ENCODE measurements at places on chromosomes 2 and 18.
A peak's percentile ranks its signal among the peaks of the same experiment; 100 is the strongest.

- DNase-seq, result no peak
Measured at GRCh38 chr18:33184175-33184574, 256.3 kb downstream of the CCDC178 start.

- DNase-seq, result peak; percentile 43
Measured at GRCh38 chr18:11689669-11690565, 853 bp downstream of the GNAL start.

GRCh38 chr2:104468846-104469245 lies 385.1 kb upstream of the POU3F3 start:
- no peak for DNase-seq

GRCh38 chr2:173872714-173873113 lies 92.5 kb downstream of the SP3 start:
- DNase-seq, result no peak

DNA sequence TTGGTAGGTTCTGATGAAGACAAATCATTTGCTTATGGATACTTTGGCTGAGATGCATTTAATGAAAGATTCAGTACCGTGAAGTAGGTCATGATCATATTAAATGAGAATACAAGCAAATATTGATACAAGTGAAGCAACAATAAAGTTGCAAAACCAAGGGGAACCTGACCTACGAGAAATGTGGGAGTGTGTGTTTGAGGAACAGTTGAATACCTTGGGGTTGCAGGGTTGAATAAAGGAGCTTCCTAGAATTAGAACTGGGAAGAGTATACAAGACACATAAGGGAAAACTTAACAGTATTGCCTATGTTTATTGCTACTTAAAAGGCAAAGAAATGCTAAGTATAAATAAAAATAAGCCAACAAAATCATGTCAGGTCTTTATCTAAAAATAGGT lies 702.9 kb downstream of the ERBB4 start:
- DNase-seq, result no peak

- no peak for DNase-seq
Measured at GRCh38 chr2:240718896-240719490, 27.3 kb downstream of the AQP12A start.

GRCh38 chr2:190328573-190329147 lies 9.0 kb upstream of the HIBCH start:
- DNase-seq, result no peak

DNA sequence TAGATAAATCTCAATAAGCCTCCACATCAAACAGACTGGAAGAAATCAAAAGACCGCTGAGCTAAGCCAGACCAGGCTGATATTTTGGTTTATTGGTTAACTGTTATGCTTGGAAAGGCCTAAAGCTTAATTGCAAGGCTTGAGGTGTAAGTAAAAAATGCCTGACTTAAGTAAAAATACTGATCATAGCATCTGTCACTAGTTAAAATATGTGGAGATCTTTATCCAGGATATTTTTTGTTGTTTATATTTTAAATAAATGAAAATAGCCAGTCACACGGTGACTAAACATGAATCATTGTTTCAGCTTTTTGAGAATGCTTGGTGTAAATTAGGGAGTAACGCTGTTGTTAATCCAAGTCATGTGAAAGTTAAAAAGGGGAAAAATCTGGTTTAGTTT lies 127.9 kb downstream of the THADA start:
- peak; percentile 15 for DNase-seq

GRCh38 chr2:223943561-223944008 lies 1.6 kb downstream of the WDFY1 start:
- peak; percentile 58 for DNase-seq

DNA sequence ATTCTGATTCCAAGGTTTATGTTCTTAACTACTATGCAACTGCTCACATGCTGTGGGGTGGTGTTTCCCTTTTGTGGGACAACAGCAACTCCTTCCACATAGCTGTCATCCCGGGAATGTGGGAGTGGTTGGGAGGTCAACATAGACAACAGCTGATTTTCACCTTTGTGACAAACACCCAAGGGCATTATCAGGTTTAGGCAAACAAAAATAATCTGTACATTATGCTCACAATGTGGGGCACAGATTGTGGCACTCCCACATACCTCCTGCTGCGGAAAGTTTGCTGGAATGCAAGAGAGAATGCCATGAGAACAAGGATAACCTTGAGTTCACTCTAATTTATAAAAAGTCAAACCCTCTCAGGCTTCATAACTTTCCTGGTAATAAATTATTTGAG lies 582.6 kb downstream of the CNTNAP5 start:
- no peak for DNase-seq

GRCh38 chr18:51390702-51391101 lies 193.2 kb upstream of the MEX3C start:
- no peak for DNase-seq

- DNase-seq, result no peak
Measured at GRCh38 chr2:211129798-211130197, 573.4 kb downstream of the CPS1 start.

- DNase-seq, result no peak
Measured at GRCh38 chr2:163563336-163563735, 172.5 kb downstream of the FIGN start.

DNA sequence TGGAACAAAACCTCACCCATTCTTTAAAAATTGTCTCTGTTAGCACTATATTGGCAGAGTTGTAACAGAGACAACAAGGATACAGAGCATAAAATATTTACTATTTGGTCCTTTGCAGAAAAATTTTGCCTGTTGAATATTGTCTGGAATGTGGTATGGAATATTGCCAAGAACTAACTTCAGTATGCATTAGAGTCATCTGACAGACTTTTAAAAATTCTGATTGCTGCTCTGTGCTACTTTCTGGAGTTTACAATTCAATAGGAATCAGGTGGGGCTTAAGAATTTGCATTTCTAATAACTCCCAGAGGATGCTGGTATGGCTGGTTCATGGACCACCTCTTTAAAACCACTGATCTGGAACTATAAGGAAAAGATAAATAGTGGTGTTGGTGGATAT lies 32.8 kb upstream of the NYAP2 start:
- DNase-seq, result no peak

DNA sequence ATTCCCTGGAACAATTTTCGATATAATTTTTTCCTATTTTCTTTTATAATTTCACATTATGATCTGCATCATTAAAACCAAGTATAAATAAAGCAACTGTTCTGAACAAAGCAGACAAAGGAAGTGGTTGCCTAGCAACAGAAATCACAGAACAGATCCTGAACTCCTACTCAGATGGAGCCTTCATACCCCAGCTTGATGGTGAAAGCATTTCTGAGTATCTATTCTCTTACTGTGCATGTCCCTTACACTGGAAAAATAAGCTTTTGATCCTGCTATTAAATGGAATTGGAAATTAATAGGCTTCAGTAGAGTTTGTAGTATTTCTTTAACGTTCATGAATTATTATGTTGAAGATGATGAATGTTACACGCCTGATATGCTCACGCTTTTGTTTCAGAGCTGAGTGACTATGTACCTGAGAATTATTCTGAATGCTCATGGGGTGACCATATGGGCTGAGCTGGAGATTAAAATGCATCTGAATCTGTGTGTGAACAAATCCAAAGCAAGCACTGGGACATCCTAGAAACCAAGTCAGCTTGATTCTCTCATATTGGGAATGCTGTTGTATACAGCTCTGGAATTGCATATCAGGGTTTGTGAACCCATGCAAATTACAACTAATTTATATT lies 254.0 kb downstream of the KCNJ3 start:
- DNase-seq, result no peak

DNA sequence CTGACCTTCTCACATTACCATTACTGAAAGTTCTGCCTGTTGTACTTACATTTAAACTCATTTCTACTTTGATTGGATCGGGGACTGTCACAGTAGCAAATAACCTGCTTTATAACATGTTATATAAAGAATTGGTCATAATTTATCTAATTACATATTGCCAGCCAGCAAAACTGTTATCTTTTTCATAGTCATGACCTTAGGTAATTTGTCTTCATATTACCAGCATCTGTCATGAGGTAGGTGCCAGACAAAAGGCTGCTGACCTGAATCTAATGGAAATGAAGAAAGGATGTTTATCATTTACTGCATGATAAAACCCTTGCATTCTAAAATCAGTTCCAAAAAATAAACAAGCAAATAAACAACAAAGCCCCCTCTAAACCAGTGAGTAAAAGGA lies 89.4 kb upstream of the LRP1B start:
- DNase-seq, result no peak

GRCh38 chr2:177295484-177295883 lies 31.0 kb upstream of the NFE2L2 start:
- DNase-seq, result peak; percentile 36

DNA sequence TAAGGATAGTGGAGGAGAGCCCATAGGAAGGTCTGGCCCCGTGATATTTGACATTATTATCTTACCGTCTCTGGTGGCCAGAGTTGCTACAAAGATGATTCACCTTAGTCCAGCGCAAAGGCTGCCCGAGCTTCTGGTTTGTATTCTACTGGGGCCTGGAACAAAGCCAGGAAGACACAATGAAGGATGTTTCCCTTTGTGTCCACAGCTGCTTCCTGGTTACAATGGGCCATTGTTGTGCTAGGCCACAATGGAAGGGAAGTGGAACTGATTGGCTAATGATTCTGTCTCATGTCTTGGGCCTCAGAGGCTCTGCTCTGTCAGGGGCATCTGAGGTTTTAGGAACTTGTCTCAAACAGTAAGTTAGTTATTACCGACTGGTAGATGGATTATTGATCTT lies 132.2 kb downstream of the TDRD15 start:
- DNase-seq, result no peak

- no peak for DNase-seq
Measured at GRCh38 chr2:178426388-178426787, 24.6 kb downstream of the PRKRA start.

GRCh38 chr18:48219037-48219809 lies 190.0 kb downstream of the ZBTB7C start:
- DNase-seq, result no peak

DNA sequence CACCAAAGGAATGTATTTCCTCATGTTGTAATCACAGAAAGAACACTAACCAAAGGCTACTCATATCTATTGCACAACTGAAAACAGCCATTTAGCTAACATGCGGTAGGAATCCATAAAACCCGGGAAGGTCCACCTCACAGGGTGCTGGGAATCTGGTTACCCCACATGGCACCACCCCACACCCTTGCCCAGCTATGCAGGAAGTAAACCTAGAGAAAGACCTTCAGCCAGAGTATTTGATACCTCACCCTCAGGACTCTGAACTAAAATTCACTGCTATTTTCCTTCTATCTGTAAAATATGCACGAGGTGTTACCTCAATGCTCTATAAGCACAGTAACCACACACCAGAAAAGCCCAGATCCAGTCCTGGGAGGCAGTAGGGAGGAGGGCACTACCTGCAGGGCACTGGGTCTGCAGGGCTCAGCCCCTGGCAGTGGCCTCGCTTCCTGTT lies 45.8 kb downstream of the PTPN2 start:
- peak; percentile 75 for DNase-seq

- DNase-seq, result no peak
Measured at GRCh38 chr18:46578987-46579386, 78.0 kb downstream of the LOXHD1 start.

DNA sequence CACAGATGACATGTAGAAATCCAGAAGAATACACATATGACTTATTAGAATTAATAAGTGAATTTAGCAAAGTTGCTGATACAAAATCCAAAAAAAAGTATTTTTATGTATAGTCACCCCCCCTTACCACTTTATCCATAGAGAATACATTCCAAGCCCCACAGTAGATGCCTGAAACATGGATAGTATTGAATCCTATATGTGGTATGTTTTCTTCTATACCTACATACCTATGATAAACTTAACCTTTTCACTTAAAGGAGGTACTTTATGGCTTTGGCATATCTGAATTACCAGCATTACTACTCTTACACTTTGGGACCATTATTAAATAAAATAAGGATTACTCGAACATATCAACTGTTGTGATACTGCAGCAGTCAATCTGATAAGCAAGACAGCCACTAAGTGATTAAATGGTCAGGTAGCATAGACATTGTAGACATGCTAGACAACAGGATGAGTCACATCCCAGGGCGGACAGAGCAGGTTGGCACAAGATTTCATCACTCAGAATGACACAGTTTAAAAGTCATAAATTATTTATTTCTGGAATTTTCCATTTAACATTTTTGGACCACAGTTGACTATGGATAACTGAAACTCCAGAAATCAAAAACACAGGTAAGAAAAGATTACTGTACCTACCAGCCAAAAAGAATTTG lies 208.2 kb upstream of the CHAC2 start:
- no peak for DNase-seq

DNA sequence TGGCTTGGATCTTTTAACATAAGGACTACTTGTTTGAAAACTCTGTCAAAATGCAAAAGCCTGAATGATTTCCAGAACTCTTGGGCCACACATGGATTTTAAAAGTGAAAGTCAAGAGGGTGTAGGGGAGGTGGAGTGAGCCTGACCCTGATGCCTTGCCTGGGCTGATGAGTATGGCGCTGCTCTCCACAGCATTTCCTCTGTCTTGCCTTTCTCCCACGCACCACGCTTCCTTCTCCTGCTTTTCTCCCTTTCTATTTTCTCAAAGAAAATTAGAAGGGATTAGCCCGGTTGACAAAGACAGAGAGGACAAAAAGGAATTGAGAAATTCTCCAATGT lies 207.0 kb upstream of the CCDC68 start:
- no peak for DNase-seq

GRCh38 chr2:130286983-130287655 lies 55.6 kb upstream of the IMP4 start:
- no peak for DNase-seq

GRCh38 chr2:136206613-136207012 lies 88.7 kb upstream of the CXCR4 start:
- no peak for DNase-seq

- DNase-seq, result no peak
Measured at GRCh38 chr2:158782616-158783015, 12.5 kb upstream of the DAPL1 start.

DNA sequence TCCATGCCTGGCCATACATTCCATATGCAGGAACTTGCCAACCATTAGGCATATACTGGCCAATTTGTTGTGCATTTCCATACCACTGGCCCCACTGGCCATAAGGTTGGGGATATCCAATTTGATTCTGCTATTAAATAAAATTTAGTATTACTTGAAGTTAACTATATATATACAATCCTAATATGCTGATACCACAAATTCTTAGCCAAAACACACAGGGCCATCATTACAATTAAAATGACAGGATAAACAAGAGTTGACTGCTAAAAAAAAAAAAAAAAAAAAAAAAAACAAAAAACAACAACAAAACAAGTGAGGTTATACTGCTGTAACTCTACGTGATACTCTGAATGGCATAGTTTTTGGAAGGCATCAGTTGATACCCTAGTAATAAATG lies 23.5 kb upstream of the C2orf42 start:
- no peak for DNase-seq

DNA sequence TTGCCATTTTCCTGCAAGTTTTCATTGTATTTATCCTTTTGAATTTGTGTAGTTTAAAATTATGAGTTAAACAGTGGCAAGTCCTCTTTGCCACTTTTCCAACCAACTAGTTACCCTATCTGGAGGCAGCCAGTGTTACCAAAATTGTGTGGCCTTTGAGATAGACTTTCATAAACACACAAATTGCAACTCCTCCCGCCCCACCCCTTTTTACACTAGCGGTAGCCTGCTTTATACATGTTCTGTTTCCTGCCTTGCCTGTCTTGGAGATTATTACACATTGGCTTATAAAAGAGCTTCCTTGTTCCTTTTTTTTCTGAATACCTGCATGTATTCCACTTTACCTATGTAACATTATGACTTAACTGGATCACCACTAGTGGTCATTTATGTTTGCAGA lies 56.5 kb downstream of the RPIA start:
- DNase-seq, result no peak

- DNase-seq, result no peak
Measured at GRCh38 chr2:68912732-68913131, 40.0 kb downstream of the GKN2 start.

- no peak for DNase-seq
Measured at GRCh38 chr2:45445037-45445436, 166.0 kb downstream of the SRBD1 start.
